Pancreas (tissue), 10 donors: ENCODE measurements at places on chromosomes 1 and 21. TPM values are rescaled to one million over a fixed set of nuclear protein-coding genes. Genes with fewer than 3 reads are reported as not detected.
A peak's percentile ranks its signal among the peaks of the same experiment; 100 is the strongest.

GRCh38 chr1:221573756-221574155 lies 168.1 kb downstream of the DUSP10 start:
- peak; percentile 29 for DNase-seq
- H3K27me3 ChIP-seq, result no peaks in the 10 kb centered on the region
- no peaks in the 10 kb centered on the region for H3K4me1 ChIP-seq
- H3K36me3 ChIP-seq, result no peaks in the 10 kb centered on the region

DNA sequence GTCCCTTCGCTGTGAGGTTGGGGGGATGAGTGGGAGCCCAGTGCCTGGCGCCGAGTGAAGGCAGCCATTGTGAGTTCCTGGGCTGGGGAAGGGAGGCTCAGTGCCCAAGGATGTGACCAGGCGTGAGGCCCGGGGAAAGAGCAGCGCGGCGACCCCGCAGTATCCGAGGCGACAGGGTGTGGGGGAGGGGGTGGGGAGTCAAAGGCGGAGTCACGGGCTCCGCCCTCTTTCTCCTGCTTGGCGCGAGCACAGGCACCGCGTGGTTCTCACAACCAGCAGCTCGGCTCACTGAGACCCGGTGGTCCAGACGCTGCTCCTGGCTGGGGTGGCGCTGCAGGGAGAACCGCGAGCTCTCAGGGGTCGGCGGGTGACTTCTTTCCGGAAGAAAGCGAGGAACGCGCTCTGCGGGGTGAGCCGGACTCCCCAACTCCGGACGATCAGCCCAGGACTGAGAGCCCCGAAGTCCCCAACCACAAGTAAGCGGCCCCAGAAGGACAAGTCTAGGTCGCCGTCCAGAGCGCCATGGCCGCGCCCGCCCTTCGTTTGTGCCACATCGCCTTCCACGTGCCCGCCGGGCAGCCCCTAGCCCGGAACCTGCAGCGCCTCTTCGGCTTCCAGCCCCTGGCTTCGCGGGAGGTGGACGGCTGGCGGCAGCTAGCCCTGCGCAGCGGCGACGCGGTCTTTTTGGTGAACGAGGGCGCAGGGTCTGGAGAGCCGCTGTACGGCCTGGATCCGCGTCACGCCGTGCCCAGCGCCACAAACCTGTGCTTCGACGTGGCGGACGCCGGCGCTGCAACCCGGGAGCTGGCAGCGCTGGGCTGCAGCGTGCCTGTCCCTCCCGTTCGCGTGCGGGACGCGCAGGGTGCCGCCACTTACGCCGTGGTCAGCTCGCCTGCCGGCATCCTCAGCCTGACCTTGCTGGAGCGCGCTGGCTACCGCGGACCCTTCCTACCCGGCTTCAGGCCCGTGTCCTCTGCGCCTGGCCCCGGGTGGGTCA lies at the start of gene HPDL:
TSS of gene HPDL (plus strand) at position 269 of the 997 bp plus-strand sequence. CDS start at position 523, 254 bp downstream.
- peaks cover 8% of the 10 kb centered on the region for H3K36me3 ChIP-seq
- H3K27ac ChIP-seq, result no peak within 1 kb of the TSS
- H3K4me1 ChIP-seq, result peaks cover 5% of the 10 kb centered on the region

DNA sequence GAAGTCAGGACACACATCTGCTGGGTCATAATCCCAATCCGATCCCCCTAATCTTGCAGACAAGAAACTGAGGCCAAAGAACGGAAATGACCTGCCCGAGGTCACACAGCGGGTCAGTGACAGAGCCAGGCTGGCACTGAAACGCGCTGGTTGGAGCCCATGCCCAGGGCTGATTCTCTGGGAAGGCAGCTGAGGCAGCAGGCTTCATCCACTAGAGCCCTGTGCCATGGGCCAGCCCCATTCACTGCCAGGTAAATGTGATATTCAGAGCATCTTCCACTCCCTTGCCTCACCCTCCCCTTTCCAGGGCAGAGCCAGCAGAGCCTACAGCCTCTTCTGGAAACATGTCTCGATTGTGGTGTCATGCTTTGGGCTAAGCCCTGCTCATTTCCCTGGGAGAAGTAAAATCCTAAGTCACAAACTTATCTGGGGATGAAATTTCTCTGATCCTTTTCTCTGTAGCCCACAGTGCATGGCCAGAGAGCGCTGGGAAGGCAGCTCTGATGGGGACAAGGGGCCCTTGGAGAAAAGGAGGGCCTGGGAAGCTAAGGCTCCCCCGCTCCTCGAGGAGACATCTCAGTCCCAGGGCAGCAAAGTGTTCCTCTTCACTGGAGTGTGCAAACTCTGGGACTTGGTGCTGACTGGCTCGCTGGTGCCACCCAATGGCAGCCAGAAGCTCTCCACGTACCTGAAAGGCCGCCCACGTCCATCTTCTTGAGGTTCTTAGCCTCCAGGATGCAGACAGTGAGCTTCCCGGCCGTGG lies 110.4 kb downstream of the SYT2 start:
- H3K27ac ChIP-seq, result no peak overlapping the region
- H3K27me3 ChIP-seq, result no peaks in the 10 kb centered on the region
- no peaks in the 10 kb centered on the region for H3K36me3 ChIP-seq

GRCh38 chr1:205668951-205669340 lies 11.4 kb downstream of the SLC45A3 start:
- H3K27me3 ChIP-seq, result no peaks in the 10 kb centered on the region
- H3K4me1 ChIP-seq, result no peaks in the 10 kb centered on the region
- no peak overlapping the region for H3K4me3 ChIP-seq
- no peaks in the 10 kb centered on the region for H3K36me3 ChIP-seq
- no peak overlapping the region for H3K27ac ChIP-seq

DNA sequence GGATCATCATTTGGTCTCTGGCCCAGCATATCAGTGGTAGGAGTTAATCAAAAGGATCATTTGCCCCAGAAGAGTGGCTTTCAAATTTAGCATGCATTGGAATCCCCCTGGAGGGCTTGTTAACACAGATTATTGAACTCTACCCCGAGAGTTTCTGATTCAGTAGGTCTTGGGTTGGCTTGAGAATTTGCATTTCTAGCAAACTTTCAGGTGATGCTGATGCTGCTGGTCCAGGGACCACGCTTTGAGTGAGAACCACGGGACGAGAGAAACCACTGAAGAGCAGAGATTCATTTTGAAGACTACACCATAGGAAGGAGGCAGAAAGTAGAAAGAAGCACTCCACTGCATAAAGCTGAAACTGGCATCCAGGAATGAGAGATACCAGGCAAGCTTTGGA lies 81.3 kb upstream of the DUSP10 start:
- no peaks in the 10 kb centered on the region for H3K36me3 ChIP-seq
- H3K4me1 ChIP-seq, result no peaks in the 10 kb centered on the region
- DNase-seq, result no peak
- no peak overlapping the region for H3K4me3 ChIP-seq

GRCh38 chr1:180229483-180230415 lies at the start of gene LHX4:
Gene LHX4, plus strand, starts transcription at chr1:180230264. Its CDS starts 266 bp downstream, at chr1:180230530.
- H3K4me1 ChIP-seq, result peaks cover 11% of the 10 kb centered on the region
- peak; percentile 80 for DNase-seq
- no peak within 1 kb of the TSS for H3K27ac ChIP-seq
- peaks cover 71% of the 10 kb centered on the region for H3K27me3 ChIP-seq
- no peaks in the 10 kb centered on the region for H3K36me3 ChIP-seq

The FCRL6 gene
- not detected for total RNA-seq

The OXCT2 gene
- total RNA-seq, result 0.98 TPM
